ENCODE measurements at places on chromosomes 11 and 22.

DNA sequence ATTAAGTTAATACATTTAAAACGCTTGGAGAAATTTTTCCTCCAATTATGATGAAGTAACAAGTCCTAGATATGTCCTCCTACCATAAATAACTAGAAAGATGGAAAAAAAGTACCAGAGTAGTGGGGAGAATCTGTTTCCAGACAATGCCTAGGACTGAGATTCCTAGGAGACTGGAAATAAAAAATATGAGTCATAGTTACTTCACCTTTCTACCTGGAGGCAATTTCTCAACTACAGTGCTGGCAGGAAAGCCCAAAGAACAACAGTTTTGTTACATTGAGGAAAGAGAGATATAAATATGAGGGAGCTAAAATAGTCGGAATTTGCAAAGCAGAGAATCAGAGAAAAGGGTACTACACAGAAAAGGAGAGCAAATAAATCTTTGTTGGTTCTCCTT, 202.1 kb upstream of the ARHGAP42 start:
- DNase-seq, result peak; percentile 74

DNA sequence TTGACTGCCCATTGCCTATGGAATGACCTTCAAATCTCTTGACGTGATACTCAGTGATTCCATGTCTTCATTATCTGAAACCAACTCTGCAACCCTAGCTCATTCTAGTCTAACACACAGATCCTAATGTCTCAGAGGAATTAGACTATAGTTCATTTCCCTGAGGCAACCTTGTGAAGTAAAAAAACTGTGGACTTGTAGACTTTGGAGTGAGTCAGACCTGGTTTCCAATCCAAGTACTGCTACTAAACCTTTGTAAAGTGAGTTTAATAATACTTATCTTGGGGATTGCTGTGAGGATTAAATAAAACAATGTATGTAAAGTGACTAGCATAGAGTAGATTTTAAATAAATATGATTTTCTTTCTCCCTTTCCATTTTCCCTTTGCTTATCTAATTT, 226.1 kb downstream of the BLID start:
- DNase-seq, result peak; percentile 74

- no peak for DNase-seq
Observed at GRCh38 chr11:77561257-77561656, 28.5 kb upstream of the AQP11 start.

GRCh38 chr22:36492109-36492508, 10.7 kb upstream of the TXN2 start:
- no peak for DNase-seq

GRCh38 chr11:111736621-111737443, 29.4 kb downstream of the PPP2R1B start:
- DNase-seq, result no peak

DNA sequence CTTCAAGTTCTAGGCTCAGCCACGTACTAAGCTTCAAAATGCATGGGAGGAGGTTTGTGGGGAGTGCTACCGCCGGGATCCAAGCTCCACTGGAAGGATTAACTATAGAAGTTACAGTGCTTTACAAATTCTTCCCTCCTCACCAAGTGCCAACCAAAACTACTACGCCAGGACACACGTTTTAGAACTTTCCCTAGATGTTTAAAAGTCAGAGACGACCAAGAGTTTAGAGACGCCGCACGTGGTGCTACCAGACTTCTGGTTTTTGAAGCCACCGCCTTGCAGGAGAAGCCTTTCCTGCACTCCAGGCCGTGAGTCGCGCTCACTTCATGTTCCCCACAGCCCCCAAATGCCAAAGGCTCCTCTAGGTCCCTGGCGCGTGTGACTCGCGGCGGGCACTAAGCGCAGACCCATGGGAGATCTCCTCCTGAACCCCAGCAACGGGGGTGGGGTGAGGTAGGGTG, 734 bp downstream of the SNU13 start:
- DNase-seq, result peak; percentile 35

GRCh38 chr11:25755918-25756584, 575.9 kb upstream of the ANO3 start:
- no peak for DNase-seq

DNA sequence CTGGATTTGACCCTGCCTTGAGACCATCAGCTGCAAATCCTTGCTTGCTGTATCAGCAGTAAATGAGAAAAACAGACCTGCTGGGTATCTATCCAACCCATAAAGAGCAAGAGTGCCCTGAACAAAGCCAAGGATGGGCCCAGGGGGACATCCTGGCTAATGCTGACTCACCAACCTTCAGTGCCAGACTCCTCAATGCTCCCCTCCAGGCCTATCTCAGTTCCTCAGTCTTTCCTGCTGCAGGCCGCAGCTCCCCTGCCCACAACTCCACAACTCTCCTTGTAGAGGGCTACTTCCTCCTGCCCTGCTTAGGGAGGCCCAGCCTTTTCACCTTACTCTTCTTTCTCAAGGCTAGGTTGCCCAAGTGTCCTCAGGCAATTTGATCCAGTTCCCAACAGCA, 2.6 kb downstream of the LAMTOR1 start:
- no peak for DNase-seq

- no peak for DNase-seq
Observed at GRCh38 chr11:115049796-115050195, 371.5 kb downstream of the NXPE2 start.

GRCh38 chr11:46003572-46003971, 81.1 kb downstream of the LARGE2 start:
- DNase-seq, result peak; percentile 6

- DNase-seq, result no peak
Observed at GRCh38 chr11:16434036-16434435, 77.7 kb upstream of the SOX6 start.

DNA sequence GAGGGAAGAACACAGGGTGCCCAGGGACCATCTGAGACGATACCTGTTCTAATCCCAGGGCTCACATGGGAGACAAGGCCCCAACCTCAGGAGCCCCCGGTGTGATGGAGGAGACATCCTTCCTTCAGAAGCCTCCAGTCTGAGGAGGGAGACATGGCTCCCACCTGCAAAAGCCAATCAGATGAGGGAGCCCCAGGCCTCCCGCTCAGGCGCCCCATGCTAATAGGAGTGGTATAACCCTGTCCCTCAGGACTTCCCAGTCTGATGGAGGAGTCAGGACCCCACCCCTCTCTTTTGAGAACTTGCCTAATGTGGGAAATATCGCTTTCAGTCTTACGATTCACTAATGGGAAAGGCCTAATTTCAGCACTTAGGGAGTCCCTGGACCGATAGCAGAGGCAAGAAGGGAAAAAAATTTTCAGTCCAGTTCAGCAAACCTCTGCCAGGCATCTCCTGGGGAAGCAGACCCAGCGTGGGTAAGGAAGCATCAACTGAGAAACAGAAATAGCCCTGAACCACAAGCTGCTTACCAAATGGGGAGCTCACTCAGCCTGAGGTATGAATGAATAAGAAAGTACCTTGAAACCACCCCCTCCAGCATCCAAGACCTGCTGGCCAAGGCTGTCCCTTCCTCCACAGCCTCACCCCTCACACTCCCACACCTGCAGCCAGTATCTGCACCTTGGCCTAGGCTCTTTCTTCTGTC, 5.9 kb downstream of the ARRB1 start:
- DNase-seq, result no peak

GRCh38 chr22:20552443-20553401, 45.3 kb downstream of the MED15 start:
- no peak for DNase-seq

GRCh38 chr11:31106326-31106725, 263.2 kb downstream of the DCDC1 start:
- no peak for DNase-seq

DNA sequence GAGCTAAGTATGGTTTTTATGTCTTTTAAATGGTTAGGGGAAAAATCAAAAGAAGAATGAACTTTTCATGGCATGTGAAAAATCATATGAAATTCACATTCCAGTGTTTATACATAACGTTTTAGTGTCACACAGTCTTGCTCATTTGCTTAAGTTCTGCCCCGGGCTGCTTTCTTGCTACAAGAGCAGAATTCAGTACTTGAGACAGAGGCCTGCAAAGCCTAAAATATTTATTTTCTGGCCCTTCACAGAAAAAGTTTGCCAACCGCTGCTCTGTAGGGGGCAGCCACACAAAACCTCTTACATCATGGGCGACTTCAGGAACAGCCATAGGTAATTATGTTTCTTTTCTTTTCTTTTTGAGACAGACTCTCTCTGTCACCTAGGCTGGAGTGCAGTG, 1.0 kb upstream of the ATG2A start:
- no peak for DNase-seq

DNA sequence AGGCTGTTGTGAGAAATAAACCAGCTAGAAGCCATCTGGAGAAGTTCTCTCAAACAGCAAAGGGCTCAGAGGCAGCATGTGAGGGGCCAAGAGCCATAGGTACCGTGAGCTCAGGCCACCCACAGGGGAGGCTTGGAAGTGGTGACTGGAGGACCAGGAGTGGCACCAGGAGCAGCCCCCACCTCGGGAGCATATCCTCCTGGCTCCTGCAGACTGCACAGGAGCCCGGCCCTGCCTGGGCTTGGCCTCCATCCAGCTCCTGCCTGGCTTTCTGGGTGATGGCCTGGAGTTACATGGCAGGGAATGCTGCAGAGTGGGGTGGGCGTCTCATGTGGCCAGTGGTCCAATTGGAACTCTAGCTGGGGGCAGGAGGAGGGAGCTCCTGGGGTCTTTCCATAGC, 4.2 kb upstream of the MPPED1 start:
- DNase-seq, result no peak

DNA sequence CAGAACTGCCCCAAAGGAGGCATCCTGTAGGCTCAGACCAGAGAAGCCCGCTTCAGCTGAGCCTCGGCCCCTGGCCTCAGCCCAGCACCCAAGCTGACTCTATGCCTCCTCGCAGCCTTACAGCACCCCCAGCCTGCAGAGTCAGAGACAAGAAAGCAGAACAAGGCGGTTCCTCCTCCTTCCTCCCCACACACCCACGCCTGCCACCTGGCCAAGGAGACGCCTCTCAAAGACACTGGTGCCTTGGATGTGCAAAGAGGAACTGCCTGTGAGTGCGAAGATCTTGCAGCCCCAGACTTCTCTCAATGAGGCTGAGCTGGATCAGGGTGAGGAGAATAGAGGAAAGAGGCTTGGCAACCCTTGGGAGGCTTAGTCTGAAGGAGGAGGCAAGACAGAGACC, 60.2 kb downstream of the PDE2A start:
- DNase-seq, result no peak

DNA sequence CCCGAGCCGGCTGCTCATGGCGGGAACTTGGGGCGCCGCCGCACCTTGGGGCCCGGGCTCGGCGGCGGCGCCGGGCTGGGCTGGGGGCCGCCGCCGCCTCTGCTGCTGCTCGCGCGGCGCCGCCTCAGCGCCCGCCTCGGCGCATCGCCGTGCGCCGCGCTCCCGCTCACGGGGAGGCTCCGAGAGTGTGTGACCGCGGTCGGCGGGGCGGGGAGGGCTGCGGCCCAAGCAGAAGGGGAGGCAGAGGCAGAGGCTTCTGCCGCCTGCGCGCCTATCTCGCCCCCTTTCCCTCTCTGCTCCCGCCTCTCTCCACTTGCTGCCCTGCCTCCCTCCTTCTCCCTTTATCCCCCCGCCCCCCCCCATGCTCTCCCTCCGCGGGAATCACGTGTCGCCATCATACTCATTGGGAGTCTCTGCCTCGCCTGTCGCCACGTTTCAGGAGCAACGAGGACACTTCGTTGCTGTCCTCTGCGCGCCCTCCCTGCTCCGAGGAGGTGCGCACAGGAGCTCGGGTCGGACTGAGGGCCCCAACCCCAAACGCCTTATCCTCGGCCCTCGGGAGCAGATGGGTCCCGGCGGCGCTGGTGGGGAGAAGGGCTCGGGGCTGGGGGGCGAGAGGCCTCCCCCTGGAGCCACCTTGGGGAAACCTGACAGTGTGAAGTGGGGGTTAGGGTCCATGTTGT, at the start of gene GUCY1A2:
GUCY1A2 (minus strand) TSS at position 258 of the 683 bp plus-strand sequence. CDS start 421 bp downstream, outside the sequence.
- no peak for DNase-seq

DNA sequence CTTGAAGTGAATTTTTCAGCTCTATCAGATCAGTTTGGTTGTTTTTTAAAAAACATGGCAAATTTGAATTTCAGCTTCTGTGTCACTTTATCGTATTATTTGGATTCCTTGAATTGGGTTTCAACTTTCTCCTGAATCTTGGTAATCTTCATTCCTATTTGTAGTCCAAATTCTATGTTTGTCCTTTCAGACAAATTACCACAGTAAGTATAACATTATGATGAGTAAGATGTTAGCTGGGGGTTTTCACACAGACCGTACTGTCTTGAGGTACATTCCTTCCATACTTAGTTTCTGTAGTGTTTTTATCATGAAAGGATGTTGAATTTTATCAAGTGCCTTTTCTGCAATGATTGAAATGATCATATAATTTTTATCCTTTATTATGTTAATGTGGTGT, 28.0 kb downstream of the OR5B17 start:
- DNase-seq, result peak; percentile 34

- no peak for DNase-seq
Observed at GRCh38 chr11:65640483-65641296, 2.8 kb downstream of the SIPA1 start.

- no peak for DNase-seq
Observed at GRCh38 chr11:33665350-33666106, 35.1 kb downstream of the C11orf91 start.

DNA sequence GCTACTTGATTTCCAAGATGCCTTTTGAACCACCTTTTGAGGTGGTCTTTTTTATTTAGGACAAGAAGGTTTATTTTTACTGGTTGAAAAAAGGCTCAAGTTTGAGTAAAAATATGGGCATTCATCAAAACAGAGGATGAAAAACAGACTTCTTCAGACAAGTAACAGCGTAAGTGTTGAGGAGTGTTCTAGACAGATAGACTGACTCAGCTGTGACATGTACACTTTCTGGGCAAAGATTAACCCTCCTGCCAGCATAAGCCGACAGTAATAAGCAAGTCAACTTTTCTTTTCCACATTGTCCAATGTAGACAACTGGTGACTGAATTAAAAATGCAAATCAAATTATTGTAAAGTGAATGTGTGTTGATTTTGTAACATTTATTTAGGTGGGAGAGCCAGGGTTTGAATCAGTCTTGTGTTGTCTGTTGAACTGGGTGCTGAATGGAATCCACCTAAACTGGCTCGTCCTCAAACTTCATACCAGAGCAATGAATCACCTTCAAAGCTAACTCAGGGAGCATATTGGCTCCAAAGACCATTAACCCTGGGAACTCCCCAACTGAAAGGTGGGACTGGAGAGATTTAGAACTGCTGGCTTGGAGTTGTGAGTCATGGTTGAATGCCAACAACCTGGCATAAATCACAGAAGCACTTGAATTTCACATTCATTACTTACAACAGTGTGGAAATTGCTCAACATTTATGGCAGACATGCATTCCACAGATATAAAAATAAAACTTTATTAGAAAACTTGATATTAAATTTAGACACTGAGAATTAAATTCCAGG, 377.0 kb downstream of the ETS1 start:
- peak; percentile 100 for DNase-seq

DNA sequence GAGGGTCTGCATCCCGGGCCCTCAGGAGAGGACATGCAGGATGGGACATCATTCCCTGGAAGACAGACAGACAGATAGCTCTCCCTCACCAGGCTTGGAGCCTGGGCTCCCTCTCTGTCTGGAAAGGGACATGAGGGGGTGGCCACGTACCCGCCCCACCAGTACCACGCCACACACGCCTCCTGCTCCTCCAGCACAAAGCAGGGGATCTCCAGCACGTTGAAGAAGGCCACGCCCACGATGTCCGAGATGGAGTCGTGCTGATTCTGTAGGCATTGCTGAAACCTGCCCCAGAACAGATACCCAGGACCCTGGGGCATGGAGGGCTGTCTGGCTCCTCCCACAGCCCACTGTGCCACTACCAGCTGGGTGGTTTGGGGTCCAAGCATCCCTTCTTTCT, 2.2 kb downstream of the PLA2G3 start:
- no peak for DNase-seq

- no peak for DNase-seq
Observed at GRCh38 chr11:62669420-62670161, 1.9 kb upstream of the UQCC3 start.

Data from mammary epithelial cell (primary cell).